Stimulated activated CD4-positive, alpha-beta T cell treated with anti-CD3 and anti-CD28 coated beads, Interleukin-1b, Interleukin-23, amount 100 ng/mL, for 48 hours (primary cell): ENCODE measurements at places on chromosomes 1 and 21.

- no peak for DNase-seq
These were observed at the start of gene LCE3B for GRCh38 chr1:152613511-152613910. LCE3B (plus strand) TSS chr1:152613811; CDS start chr1:152613811, 0 bp downstream.

- DNase-seq = no peak
These were observed 221.4 kb upstream of the PKN2 start for GRCh38 chr1:88462488-88463261.

GRCh38 chr1:197738927-197739326 lies 36.4 kb downstream of the DENND1B start:
- no peak for DNase-seq

- DNase-seq = no peak
These were observed 35.7 kb downstream of the NEK2 start for GRCh38 chr1:211639475-211640300.

DNA sequence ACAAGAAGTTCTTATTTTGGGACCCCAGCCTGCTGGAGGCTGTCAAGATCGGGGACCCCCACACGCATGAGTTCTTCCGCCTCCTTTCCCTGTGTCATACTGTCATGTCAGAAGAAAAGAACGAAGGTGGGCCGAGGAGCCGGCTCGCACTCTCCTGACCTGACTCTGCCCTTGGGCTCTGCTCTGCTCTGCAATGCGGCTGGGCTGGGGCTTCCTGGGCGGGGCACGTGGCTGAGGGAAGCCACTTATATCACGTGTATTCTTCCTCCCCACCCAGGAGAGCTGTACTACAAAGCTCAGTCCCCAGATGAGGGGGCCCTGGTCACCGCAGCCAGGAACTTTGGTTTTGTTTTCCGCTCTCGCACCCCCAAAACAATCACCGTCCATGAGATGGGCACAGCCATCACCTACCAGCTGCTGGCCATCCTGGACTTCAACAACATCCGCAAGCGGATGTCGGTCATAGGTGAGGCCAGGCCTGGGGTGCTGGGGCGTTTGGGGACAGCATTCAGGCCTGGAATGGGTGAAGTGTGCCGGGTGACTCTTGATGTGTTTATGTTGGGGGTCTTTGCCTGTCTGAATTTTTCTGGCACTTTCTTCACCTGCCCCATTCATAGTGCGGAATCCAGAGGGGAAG lies 17.6 kb downstream of the ATP8B2 start:
- peak; percentile 67 for DNase-seq
